GM13976 (cell line): ENCODE measurements at places on chromosomes 5 and 9.

DNA sequence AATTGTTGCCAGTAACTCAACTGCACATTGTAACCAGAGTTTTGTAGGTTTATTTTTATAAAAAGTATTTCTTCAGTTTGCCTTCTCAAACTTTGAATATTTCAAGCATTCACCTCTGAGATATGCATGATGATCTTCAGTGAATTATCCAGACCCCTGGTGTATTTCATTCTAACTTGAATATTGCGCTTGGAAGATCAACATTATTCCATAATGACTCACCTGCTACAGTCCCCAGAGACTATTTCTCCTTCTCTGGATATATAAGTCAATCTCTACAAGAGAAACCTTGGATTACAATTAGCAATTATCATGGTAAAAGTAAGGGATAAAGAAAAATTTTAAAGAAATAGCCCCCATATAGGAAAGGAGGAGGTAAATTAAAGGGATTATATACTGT lies 1041.0 kb downstream of the TLE1 start:
- DNase-seq: no peak

- DNase-seq: peak; percentile 60
Observed at GRCh38 chr5:77356740-77357139, 135.4 kb downstream of the WDR41 start.

GRCh38 chr5:55749387-55749786 lies 11.5 kb downstream of the DDX4 start:
- no peak for DNase-seq

DNA sequence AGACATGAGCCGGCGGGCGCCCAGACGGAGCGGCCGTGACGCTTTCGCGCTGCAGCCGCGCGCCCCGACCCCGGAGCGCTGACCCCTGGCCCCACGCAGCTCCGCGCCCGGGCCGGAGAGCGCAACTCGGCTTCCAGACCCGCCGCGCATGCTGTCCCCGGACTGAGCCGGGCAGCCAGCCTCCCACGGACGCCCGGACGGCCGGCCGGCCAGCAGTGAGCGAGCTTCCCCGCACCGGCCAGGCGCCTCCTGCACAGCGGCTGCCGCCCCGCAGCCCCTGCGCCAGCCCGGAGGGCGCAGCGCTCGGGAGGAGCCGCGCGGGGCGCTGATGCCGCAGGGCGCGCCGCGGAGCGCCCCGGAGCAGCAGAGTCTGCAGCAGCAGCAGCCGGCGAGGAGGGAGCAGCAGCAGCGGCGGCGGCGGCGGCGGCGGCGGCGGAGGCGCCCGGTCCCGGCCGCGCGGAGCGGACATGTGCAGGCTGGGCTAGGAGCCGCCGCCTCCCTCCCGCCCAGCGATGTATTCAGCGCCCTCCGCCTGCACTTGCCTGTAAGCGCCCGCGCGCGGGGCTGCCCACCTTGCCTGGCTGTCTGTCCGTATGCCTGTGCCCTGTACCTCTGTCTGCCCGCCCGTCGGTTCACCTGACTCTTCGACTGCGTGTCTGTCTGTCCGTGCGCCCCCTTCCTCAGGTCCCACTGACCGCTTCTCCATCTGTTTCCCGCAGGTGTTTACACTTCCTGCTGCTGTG lies 412 bp downstream of the FGF18 start:
- peak; percentile 65 for DNase-seq

- DNase-seq: no peak
Observed at GRCh38 chr9:89531766-89532165, 33.9 kb upstream of the SEMA4D start.
